Upper lobe of right lung (tissue), 1 donor: ENCODE measurements at places on chromosomes 13 and 19. TPM values are rescaled to one million over a fixed set of nuclear protein-coding genes. Genes with fewer than 3 reads are reported as not detected.

- no peaks in the 10 kb centered on the region for H3K27me3 ChIP-seq
- no peaks in the 10 kb centered on the region for H3K36me3 ChIP-seq
- no peak for DNase-seq
Measured at GRCh38 chr13:74761801-74762757, 627.9 kb upstream of the KLF12 start.

The RUVBL2 gene
- total RNA-seq, result 37.6 TPM

The PGLYRP1 gene
- 0.58 TPM for total RNA-seq

DNA sequence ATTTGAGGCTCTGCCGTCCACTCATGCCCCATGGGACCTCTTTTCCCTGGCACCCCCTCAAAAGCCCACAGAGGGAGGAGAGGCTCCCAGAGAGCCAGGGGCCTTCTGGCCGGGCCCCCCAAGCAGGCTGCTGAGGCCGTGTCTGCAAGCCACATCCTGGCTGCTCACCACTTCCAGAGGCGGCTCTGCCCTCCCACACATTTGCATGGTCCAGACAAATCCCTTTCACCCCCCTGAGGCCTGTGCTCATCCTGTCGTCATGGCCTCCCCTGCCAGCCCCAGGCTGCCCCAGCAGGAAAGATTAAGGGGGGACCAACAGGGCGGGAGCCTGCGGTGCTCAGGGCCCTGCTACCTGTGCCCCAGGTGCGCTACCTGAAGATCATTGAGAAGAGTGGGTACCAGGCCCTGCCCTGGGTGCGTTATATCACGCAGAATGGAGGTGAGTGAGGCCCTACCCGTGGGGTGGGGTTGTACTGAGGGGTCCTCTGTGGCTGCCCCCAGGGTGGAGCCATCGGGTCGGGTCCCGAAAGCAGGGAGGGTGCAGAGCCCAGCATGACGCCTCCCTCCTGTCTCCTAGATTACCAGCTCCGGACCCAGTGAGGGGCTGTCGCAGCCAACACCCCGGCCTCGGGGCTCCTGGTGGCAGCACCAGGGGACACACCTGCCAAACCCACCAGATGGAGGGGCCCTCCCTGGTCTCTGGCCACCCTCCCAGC, 36.3 kb downstream of the AP1M1 start:
- peaks cover 62% of the 10 kb centered on the region for H3K36me3 ChIP-seq
- no peak overlapping the region for H3K4me3 ChIP-seq
- H3K27ac ChIP-seq, result no peak overlapping the region
- H3K27me3 ChIP-seq, result no peaks in the 10 kb centered on the region
- DNase-seq, result peak; percentile 64

- no peaks in the 10 kb centered on the region for H3K27me3 ChIP-seq
- H3K36me3 ChIP-seq, result no peaks in the 10 kb centered on the region
- no peak for DNase-seq
- H3K4me1 ChIP-seq, result no peaks in the 10 kb centered on the region
- no peak overlapping the region for H3K4me3 ChIP-seq
Measured at GRCh38 chr19:7718668-7719067, 13.2 kb downstream of the CLEC4G start.

- H3K4me3 ChIP-seq, result no peak overlapping the region
- DNase-seq, result no peak
- H3K4me1 ChIP-seq, result no peaks in the 10 kb centered on the region
- no peak overlapping the region for H3K27ac ChIP-seq
- no peaks in the 10 kb centered on the region for H3K36me3 ChIP-seq
Measured at GRCh38 chr19:39507715-39508364, 7.1 kb upstream of the SELENOV start.

DNA sequence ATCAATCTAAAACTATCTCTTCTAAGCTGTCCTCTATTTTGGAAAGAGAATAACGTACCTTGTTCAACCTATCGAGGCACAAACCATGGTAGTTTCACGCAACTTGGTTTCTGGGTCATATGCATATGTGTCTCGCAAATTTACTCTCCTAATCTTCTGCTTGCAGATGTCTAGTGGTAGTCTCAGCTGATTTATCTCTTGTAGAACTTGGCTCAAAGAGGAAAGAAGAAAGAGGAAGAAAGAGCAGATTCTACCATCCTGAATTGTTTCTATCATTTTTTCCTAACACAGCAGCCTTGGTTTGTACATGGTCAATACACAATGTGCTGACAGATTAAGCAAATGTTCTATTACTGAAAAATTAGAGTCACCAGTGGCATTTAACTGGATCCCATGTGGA, 282.3 kb downstream of the SPRY2 start:
- H3K4me1 ChIP-seq, result no peaks in the 10 kb centered on the region
- H3K36me3 ChIP-seq, result no peaks in the 10 kb centered on the region
- H3K27ac ChIP-seq, result no peak overlapping the region
- no peak overlapping the region for H3K4me3 ChIP-seq
